ENCODE measurements at places on chromosomes 2 and 18.

- no peak for DNase-seq
Observed at GRCh38 chr18:10899481-10899880, 249.9 kb downstream of the PIEZO2 start.

DNA sequence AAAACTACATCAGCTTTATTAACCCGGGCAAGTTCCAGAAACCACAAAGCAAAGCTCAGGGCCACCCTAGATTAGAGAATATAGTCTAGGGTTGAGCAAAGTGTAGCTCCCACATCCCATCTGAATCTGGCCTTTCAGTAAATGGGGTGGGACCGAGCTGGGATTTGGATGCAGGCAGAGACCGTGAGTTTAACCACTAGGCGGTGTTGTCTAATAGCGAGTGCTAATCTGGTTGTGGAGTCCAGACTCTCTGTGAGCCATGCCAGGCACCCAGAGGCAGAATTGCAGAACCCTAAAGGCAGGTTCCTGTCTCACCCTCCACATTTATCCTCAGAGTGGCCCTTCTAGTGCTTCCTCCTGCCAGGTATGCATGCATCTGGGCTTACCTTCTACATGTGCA is 435.9 kb downstream of the TSN start:
- no peak for DNase-seq

GRCh38 chr18:77250926-77251729 is 1.5 kb downstream of the GALR1 start:
- no peak for DNase-seq

- DNase-seq: no peak
Observed at GRCh38 chr2:3024401-3024935, 353.1 kb downstream of the EIPR1 start.

DNA sequence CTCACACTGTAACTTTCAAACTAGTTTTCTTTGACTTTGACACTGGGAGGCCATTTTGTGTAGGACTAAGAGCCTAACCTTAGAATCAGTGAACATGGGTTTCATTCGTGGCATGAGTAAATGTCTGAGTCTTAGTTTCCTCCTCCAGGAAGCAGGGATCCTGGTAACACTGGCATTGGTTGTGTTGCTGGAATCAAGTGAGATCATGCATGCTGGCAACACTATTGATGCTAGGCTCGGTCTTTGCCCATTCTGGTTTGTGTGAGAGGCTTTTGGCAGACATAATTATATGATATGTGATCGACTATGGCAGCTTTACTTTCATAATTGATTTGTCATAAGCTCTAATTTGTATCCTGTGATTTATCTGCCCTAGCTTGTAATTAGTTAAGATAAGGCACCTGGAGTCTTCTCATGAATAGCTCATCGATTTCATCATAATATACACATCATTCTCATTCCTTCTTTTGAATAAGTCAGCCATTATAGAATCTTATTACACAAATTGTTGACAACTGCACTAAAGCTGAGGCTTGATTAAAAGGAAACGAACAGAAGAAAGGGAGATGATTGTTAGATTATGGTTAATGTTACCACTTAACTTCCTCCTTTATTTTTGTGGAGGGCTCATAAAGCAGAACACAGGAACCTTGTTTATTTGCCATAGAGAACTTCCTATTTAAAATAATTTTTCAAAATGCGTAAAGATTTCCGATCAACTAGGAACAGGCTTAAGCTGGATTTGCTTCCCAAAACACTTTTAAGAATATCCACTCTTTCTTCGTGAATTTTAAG is 12.6 kb downstream of the PPP1R1C start:
- DNase-seq: no peak

DNA sequence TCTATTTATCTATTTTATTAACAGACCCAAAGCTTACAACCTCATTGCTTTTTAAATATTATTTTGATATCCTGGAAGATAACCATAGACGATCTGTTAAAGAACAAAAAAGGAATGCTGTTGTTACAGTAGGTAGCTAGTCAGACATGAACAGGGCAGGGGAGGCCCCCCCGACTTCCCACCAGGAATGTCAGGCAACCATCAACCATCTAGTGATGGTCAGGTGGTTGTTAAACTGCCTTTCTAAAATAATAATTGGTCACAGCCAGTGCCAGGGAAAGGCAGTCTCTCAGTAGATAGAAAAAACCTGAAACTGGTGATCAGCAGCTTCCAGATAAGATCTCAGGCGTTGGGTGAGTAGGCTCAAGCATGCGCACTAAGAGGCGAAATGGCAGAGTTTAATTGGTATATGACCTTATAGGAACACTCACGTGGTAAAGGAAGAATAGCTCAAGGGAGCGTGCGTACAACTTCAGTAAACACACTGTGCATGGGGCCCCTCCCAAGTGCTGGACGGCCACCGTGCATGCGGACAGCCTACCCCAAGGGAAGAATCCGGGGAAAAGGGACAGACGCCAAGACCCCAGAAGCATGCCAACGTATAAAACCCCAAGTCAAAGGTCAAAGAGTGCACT is 32.5 kb upstream of the CCL20 start:
- no peak for DNase-seq

All from stimulated activated CD4-positive, alpha-beta T cell treated with anti-CD3 and anti-CD28 coated beads, Interleukin-4, amount 100 ng/mL, for 24 hours (primary cell).